ENCODE measurements at places on chromosomes 1 and 21. TPM values are rescaled to one million over a fixed set of nuclear protein-coding genes. Genes with fewer than 3 reads are reported as not detected.

ST6GALNAC3 gene
- total RNA-seq: 28.0 TPM

MAN1C1 gene
- total RNA-seq: under 0.01 TPM

SH2D2A gene
- total RNA-seq: 0.97 TPM

KRTAP20-4 gene
- total RNA-seq: not detected

IQGAP3 gene
- total RNA-seq: 17.2 TPM

DMRTA2 gene
- not detected for total RNA-seq

CA6 gene
- not detected for total RNA-seq

BCAR3 gene
- total RNA-seq: 56.2 TPM

LCE1A gene
- total RNA-seq: not detected

TBX15 gene
- not detected for total RNA-seq

UMODL1 gene
- total RNA-seq: not detected

USP16 gene
- total RNA-seq: 43.2 TPM

NFASC gene
- total RNA-seq: 0.46 TPM

CYP4A22 gene
- total RNA-seq: not detected

LENEP gene
- total RNA-seq: not detected

FLG2 gene
- total RNA-seq: under 0.01 TPM

S100A16 gene
- total RNA-seq: 470 TPM

TDRD10 gene
- total RNA-seq: 3.2 TPM

DNASE2B gene
- total RNA-seq: not detected

OR10R2 gene
- not detected for total RNA-seq

TRIM45 gene
- 3.2 TPM for total RNA-seq

MATN1 gene
- under 0.01 TPM for total RNA-seq

CHRNB2 gene
- not detected for total RNA-seq

BTBD19 gene
- total RNA-seq: 8.1 TPM

STRIP1 gene
- 61.6 TPM for total RNA-seq

GNG4 gene
- not detected for total RNA-seq

PDC gene
- total RNA-seq: not detected

FAM72C gene
- 0.65 TPM for total RNA-seq

CFAP107 gene
- not detected for total RNA-seq

SLFNL1 gene
- total RNA-seq: 0.46 TPM

SPRR5 gene
- not detected for total RNA-seq

AADACL3 gene
- not detected for total RNA-seq

BMP8A gene
- 0.32 TPM for total RNA-seq

MYCL gene
- 2.3 TPM for total RNA-seq

FABP3 gene
- total RNA-seq: 9.0 TPM

DTL gene
- 21.9 TPM for total RNA-seq

TNFRSF18 gene
- total RNA-seq: not detected

PPIAL4G gene
- not detected for total RNA-seq

TRIM58 gene
- total RNA-seq: 0.32 TPM

COL8A2 gene
- under 0.01 TPM for total RNA-seq

CSF3R gene
- not detected for total RNA-seq

BRDT gene
- not detected for total RNA-seq

LCE1C gene
- not detected for total RNA-seq

DIO1 gene
- total RNA-seq: not detected

TDRKH gene
- total RNA-seq: 9.1 TPM

NPHS2 gene
- total RNA-seq: not detected

LCK gene
- not detected for total RNA-seq

OR2T29 gene
- not detected for total RNA-seq

C4BPA gene
- total RNA-seq: not detected

OR2M2 gene
- not detected for total RNA-seq

GUCA2B gene
- not detected for total RNA-seq

LCE2B gene
- not detected for total RNA-seq

PFKL gene
- 235 TPM for total RNA-seq

All from epithelial cell of umbilical artery (primary cell).